Coronary artery (tissue), 2 donors: ENCODE measurements at places on chromosomes 13 and 19.

GRCh38 chr19:33902395-33902794, 105.7 kb downstream of the KCTD15 start:
- no peak for DNase-seq

GRCh38 chr13:97135883-97136282, 86.2 kb upstream of the MBNL2 start:
- DNase-seq = no peak

GRCh38 chr19:49362048-49362928, at the start of gene TEAD2:
Gene TEAD2 (minus strand): TSS chr19:49362416. CDS start chr19:49360075, 2,341 bp downstream.
- peak; percentile 86 for DNase-seq

DNA sequence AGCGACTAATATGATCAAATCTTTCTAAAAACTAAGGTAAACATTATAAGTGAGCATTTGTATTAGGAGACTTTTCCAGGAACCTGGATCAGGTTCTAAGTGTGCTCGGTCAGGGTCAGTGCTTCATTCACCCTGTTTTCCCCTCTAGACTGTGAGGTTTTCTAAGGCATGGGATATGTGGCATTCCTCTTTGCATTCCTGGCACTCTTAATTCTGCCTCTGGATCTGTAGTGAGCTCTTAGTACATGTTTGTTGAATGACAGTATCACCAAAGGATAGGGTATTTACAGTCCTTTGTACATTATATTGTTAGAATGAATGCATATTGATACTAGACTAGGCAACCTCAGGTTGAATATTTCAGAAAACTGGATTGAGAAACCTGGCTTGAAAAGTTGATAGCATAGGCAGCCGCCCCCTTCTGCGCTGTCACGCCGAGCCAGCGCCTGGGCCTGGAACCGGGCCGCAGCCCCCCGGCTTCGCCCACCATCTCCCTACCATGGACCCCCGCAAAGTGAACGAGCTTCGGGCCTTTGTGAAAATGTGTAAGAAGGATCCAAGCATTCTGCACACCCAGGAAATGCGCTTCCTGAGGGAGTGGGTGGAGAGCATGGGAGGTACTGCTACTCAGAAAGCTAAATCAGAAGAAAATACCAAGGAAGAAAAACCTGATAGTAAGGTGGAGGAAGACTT, 156.5 kb downstream of the KCNRG start:
- no peak for DNase-seq

DNA sequence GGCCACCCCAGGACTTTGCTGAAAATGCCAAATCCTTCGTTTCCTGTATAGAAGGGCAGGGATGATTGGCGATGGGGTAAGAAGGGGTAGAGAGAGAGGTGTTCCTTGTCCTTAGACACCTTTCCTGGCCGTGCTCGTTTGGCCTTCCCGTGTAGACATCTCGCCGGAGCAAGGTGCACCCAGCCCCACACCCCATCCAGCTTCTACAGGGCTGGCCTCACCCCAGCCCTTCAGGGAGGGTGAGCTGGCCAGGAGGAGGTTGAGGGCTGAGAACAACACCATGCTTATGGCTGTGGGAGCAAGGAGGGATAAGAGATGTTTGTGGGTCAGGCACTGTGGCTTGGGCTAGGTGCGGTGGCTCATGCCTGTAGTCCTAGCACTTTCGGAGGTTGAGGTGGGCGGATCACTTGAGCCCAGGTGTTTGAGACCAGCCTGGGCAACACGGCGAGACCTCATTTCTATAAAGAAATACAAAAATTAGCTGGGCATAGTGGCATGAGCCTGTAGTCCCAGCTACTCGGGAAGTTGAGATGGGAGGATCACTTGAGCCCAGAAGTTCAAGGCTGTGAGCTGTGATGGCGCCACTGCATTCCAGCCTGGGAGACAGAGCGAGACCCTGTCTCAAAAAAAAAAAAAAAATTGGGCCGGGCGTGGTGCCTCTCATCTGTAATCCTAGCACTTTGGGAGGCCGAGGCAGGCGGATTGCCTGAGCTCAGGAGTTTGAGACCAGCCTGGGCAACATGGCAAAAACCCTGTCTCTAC, 15.5 kb downstream of the SMARCA4 start:
- no peak for DNase-seq

GRCh38 chr13:113544071-113544891, 40.3 kb upstream of the TFDP1 start:
- DNase-seq = no peak

GRCh38 chr13:31116224-31116623, 45.5 kb downstream of the HSPH1 start:
- no peak for DNase-seq

- DNase-seq = no peak
Measured at GRCh38 chr19:2733930-2734588, 5.8 kb downstream of the SLC39A3 start.

- no peak for DNase-seq
Measured at GRCh38 chr13:26985285-26985878, 186.2 kb downstream of the USP12 start.

GRCh38 chr13:58452123-58452623, 820.6 kb downstream of the PCDH17 start:
- no peak for DNase-seq

GRCh38 chr13:99896369-99897075, 75.0 kb downstream of the ZIC5 start:
- DNase-seq = no peak

DNA sequence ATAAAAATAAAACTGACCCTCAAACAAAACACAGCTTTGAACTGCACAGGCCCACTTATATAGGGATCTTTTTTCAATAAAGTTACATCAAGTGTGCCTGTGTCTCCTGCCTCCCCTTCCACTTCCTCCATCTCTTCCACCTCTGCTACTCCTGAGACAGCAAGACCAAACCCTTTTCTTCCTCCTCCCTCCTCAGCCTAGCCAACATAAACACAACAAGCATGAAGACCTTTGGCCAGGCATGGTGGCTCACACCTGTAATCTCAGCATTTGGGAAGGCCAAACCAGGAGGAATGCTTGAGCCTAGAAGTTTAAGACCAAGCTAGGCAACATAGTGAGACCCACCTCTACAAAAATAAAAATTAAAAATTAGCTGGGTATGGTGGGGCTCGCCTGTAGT, 72.6 kb downstream of the ELF1 start:
- DNase-seq = no peak

DNA sequence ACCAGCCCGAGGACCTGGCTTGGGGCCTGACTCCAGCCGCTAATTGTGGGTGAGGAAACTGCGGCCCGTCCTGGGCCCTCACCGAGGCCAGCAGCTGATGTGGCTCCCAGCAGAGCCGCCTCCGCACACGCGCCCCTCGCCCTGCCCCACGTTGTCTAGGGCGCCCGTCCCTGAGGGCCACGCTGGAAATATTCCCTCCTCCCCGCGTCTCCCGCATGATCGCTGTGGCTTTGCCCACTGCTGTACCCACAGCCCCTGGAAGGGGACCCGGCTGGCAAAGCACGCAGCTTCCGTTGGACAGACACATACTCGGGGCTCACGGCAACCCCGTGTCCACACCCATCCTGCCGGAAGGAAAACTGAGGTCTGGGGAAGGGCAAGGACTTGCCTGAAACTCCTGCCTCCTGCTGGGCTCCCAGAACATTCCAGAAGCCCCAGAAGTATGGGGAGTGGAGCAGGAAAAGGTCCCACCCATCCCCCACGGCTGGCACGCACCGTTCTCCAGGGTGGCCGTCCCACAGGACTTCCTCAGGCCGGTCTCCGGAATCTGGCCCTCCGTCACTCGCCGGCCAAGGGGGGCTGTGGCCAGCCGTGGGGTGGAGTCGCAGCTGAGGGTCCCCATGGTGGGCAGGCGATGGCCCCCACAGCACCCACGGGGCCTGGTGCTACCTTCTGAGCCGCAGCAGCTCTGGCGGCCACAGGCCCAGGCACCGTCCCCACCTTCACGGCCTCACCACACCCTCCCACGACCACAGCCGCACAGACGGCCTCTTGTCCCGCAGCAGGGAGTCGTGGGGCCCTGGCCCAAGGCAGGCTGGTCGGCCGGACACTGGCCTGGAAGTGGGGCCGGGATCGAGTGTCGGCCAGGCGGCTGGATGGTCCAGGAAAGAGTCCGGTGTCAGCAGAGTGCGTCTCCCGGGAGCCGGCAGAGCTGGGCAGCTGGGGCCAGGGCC, 13.6 kb upstream of the SHC2 start:
- DNase-seq = no peak

DNA sequence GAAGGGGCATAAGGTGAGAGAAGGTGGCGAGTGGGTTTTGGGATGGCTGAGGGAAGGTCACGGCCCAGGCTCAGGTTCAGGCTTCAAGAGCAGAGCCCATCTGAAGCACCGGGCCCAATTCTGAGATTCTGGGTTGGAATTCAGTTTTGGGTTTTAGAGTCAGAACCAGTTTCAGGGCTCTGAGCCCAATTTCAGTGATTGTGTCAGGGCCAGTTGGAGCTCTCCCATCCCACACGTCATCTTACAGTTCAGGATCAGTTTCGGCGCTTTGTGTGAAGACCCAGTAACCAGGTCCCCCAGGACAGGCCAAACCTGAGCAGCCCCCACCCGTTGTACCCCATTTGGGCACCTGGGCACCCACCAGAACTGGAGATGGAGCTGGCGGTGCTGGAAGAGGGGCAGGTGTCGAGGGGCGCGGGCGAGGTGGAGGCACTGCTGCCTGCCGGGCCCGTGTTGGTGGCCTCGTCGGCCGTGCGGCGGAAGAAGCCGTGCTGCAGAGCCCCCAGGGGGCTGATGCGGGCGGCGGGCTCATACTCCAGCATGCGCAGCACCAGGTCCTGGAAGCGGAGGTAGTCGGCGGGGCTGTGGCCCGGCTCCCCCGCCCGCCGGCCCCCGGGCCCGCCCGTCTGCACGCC, 7.5 kb downstream of the DYRK1B start:
- no peak for DNase-seq
